Regular cardiac myocyte (primary cell): ENCODE measurements at places on chromosomes 5 and 9. TPM values are rescaled to one million over a fixed set of nuclear protein-coding genes. Genes with fewer than 3 reads are reported as not detected.

The HTR4 gene
- total RNA-seq: not detected in 2 replicates

The PKD2L2 gene
- total RNA-seq: 0.38 TPM in 1 of 2 replicates, not detected in the other

The PAPPA gene
- total RNA-seq: 143 and 435 TPM in 2 replicates

The TTLL11 gene
- total RNA-seq: 3.4 and 5.2 TPM in 2 replicates

The PCDHGC3 gene
- 24.7 and 31.0 TPM in 2 replicates for total RNA-seq
